ENCODE measurements at places on chromosomes 4 and X.

- no peak for DNase-seq
Observed at GRCh38 chr4:81424816-81425755, 46.6 kb downstream of the RASGEF1B start.

GRCh38 chr4:73603854-73604584 is 16.2 kb downstream of the RASSF6 start:
- DNase-seq = no peak

DNA sequence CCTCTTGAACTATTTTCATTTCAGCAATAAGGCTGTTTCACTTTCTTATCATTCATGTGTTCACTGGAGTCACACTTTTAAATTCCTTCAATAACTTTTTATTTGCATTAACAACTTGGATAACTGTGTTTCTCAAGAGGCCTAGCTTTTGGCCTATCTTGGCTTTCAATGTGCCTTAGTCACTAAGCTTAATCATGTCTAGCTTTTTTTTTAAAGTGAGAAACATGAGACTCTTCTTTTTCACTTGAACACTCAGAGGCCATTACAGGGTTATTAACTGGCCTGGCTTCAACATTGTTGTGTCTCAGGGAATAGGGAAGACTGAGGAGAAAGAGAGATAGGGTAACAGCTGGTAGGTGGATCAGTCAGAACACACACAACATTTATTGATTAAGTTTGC is 64.0 kb upstream of the VCX2 start:
- no peak for DNase-seq

DNA sequence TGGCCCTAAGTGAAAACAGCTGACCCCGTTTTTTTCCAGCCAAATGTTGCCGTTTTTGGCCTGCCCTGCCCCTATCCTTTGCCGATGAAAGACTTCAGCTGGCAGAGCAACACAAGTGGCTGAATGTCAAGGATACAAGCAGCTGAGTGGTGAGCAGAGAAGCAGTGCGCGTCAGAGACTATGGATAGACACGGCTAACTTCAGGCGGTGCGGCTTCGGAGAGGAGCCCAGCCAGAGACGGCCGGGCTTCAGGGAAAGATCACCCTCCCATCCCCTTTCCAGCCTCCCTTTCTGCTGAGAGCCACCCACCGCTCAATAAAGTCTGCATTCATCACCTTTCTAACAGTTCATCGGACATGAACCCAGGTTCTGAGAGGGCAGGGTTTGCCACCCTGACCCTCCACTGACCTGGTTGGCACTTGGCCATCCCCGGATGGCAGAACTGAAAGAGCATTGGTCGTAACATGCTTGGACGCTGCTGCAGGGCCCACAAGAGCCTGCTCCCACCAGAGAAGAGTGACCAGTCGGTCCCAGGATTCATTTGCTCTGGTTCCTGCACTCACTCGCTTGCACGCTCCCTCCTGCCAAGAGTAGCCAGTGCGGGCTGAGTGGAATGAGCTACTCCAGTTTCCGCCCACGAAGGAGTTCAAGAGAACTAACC is 125.8 kb downstream of the PPEF1 start:
- DNase-seq = no peak

GRCh38 chr4:154471032-154471431 is 20.6 kb downstream of the DCHS2 start:
- DNase-seq = no peak

- DNase-seq = no peak
Observed at GRCh38 chr4:8297691-8298485, 28.3 kb downstream of the HTRA3 start.

- DNase-seq = no peak
Observed at GRCh38 chr4:41364876-41365275, 108.1 kb downstream of the UCHL1 start.

DNA sequence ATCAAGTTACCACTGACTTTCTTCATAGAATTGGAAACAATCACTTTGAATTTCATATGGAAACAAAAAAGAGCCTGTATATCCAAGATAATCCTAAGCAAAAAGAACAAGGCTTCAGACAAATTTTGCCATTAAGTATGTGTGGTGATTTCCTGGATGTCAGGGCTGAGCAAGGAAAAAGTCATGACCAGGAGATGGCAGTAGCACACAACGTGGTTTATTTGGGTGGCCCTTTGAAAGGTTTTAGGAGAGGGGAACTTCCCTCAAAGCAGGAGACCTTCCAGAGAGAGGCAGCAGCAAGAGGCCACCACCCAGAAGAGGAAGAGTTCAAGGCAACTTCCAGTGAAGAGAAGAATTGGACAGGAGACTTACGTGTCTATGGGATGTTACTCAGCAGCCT is 18.1 kb upstream of the ZXDB start:
- no peak for DNase-seq

GRCh38 chrX:135572436-135572835 is 52.0 kb downstream of the INTS6L start:
- DNase-seq = no peak

DNA sequence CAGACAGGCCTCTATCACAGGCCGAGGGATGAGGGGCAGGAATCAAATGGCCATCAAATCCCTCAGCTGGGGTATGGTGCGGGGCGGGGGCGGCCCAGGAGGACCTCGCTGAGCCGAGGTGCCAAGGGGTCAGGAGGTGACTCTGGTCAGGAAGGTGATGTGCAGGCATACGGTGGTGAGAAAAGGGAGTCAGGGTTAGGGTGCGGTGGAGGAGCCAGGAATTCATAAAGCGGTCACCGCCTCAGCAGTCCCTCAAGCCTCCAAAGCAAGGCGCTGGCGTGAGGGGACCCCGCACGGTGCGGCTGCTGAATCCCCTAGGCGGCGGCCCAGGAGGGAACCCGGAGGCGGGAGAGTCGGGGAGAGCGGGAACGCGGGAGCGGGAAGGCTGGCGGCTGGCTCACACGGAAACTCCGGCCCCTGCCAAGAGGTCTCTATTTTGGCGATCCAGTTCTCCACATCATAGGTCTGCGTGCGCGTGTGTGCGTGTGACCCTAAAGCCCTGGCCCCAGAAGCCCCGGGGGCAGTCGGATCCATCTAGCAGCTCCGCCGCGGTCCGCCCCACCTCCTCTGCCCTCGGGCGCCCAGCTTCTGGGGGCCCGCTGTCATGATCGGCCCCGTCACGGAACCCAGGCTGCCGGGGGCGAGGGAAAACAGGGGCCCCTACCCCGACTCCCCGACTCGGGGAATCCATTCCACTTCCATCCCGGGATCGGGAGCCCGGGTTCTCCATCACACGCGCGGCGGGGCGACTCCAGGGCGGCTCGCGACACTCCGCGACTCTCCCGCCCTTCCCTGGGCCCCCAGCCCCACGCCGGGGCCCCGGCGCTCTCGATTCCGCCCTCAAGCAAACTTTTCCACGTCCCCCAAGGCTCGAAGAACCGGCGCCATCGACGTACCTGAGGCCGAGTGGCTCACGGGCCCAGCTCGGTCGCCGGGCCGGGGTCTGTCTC is 593 bp downstream of the ELF4 start:
- DNase-seq = no peak

GRCh38 chr4:170230242-170230641 is 140.5 kb upstream of the AADAT start:
- no peak for DNase-seq

DNA sequence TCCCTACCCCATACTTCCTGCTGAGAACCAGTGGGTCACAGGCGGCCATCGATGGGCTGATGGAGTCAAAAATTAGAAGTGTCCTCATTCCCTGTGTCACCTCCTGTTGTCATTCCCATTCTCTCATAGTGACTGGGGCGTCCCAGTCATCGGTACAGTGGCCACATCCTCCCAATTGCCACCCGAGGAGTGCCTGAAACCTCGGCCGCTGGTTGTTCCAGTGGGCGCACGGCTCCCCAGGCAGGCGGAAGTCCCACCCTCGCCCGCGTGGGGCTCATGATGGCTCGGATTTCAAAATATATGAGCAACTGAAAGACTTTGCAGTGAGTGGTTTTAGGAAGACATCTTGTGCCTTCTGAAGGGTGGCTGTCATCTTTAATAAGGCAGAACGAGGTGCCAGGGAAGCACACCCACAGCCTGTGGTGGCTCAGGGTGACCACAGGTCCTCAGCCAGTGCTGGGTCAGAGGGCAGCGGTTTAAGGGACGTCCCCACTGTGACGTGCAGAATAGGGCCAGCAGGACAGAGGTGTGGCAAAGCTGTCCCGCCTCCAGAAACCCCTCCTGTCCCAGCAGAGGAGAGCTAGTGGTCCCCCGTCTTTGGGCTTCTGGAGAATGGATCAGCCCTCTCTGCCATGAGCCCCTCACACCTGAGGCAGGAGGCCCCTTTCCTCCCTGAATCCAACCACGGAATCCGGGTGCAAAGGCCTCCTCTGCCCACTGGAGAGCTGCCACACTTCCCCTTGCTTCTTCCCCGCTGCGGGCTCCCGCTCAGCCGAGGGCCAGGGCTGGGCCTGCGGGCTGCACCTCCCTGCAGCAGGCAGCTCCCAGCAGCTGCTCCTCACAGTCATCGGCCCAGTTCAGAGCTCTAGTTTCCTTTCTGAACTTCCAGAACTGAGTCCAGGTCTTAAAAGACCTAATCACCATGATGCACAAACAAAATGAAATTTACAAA is 90.4 kb downstream of the ABLIM2 start:
- no peak for DNase-seq

GRCh38 chr4:74545448-74545847 is 100.5 kb downstream of the AREG start:
- DNase-seq = no peak

DNA sequence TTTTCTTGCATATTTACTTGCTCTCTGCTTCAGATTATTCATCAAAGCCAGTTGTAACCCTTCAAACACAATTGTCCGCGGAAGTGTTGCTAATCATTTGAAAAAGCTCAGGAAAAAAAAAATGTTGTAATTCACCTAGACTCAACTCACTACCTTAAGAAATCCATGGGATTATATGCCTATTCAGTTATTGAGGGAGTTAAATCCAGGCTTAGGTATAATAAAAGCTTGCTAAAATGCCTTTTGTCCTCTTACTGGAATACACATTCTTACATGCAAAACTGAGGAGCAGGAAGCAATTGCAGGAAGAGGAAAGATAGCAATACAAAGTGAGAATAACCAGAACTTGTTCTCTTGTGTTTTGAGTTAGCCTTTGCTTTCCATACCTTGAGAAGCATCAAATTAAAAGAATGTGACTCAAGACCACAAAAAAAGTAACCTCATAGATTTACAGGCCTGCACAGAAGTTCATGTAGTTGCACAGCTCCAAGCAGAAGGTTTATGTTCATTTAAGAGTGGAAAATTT is 91.4 kb upstream of the FAM241A start:
- DNase-seq = no peak

GRCh38 chrX:66019310-66019652 is 20.6 kb downstream of the VSIG4 start:
- DNase-seq = no peak

Measured in C1 segment of cervical spinal cord (tissue), 14 donors.